AG10803 (cell line): ENCODE measurements at places on chromosomes 5 and 9.

- peak; percentile 78 for DNase-seq
These were observed 99.8 kb downstream of the RALGPS1 start for GRCh38 chr9:127014216-127014909.

DNA sequence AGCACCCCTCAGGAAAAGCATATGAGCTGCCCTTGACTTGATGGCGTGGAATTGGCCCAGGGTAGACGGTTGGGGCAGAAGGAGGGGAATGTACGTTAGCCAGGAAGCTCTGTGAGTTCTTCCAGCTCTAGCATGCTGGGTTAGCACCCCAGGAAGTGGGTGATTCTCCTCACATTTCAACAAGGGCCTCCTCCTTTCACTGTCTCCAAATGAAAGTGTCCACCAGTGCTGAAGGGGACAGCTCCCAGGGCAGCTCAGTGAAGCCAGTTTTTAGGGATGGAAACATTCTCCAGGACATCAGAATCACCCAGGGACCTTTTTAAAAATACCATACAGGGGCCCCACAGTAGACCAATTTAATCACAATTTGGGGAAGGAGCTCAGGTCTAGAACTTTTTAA is 17.2 kb upstream of the AFAP1L1 start:
- DNase-seq, result peak; percentile 33

GRCh38 chr5:148511810-148512347 is 128.1 kb downstream of the FBXO38 start:
- no peak for DNase-seq

DNA sequence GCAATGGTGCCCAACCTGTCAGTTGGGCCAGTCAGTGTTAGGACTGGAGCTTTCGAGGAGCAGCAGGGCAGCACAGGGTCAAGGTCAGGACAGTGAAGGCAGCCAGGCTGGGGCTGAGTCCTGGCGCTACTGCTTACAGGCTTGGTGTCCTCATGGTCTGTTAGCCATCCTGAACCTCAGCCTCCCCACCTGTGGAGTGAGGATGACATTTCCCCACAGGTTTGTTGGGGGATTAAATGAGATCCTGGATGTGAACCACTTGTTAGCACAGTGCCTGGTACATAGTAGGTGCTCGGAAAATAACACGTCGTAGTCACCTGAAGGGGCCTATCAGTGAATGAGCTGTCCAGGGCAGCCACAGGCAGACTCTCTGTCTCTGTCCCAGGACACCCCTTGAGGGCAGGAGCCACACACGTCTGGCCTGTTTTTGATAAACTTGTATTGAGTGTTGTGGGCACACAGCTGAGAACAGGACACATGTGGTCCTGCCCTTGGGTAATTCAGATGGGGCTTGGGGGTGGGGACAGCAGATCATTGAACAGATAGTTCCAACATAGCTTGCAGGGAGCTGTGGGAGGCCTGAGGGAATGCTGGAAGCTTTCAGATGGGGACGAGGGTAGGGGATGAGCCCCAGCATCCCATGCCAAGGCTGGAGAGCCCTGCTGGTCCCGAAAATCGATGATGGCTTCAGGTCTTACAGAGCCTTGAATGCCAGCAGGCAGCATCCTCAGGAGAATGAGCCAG is 69.3 kb downstream of the AMBP start:
- DNase-seq, result no peak

DNA sequence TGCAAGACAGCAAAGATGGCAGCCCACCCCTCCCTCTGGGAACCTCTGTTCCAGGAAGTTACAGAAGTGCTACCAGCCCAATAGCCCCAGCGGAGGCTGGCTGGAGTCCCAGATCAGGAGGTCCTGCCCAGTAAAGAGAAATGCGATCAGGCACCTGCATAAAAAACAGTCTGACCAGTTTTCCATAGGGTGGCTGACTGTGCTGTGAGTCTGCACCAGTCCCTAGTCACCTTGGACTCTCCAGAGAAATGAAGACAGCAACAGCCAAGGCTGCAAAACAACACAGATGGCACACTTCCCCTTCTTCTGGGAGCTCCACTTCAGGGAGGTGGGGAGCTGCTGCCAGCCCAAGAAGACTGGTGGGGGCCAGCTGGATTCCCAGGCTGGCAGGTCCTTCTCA is 265.5 kb upstream of the PCSK5 start:
- DNase-seq, result no peak

GRCh38 chr5:82100303-82101077 is 128.7 kb downstream of the ATG10 start:
- DNase-seq, result no peak

DNA sequence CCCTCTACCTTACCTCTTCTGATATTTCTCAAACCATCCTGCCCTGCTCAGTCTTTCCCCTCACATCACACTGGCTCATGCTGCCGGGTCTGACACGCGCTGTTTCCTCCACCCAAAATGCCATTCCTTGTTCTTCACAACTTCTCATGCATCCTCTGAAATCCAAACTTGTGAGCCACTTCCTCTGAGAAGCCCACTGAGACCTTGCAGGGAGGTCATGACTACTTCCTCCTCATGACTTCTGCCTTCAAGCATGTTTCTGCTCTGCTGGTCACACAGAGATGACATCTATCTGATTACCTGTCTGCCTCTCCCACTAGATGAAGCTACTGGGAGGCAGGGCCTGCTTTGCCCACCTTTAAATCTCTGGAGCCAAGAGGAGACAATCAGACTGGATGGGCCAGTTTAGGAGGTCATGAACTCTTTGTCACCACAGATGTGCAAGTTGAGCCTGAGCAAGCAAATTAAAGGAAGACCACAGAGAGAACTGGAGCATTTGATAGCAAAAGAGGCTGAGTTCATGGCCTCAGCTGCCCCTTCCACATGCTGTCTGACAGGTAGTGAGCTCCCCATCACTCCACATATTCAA is 119.8 kb upstream of the TBC1D2 start:
- DNase-seq, result peak; percentile 90

DNA sequence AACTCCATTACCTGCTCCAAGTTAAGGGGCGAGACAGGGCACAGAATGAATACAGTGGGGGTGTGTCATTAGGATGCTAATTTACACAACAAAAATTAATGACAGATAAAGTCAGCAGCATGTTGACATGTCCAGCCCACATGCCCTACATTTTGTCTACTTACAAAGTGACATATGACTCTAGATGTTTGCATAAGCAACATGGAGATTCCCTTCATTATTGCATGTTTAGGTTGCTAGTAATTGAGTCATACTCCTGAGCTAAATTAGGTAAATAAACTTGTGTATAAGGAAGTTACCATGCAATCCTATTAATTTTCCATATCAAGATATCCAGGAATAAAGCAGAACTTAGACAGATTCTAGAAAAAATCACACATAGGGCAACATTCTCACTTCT is 232.2 kb downstream of the PDE4D start:
- DNase-seq, result no peak

GRCh38 chr5:9513827-9514226 is 32.0 kb downstream of the SEMA5A start:
- peak; percentile 50 for DNase-seq

GRCh38 chr5:147558826-147559225 is 49.0 kb upstream of the DPYSL3 start:
- DNase-seq, result peak; percentile 82
